ENCODE measurements at places on chromosomes 1 and 21. TPM values are rescaled to one million over a fixed set of nuclear protein-coding genes. Genes with fewer than 3 reads are reported as not detected.
A peak's percentile ranks its signal among the peaks of the same experiment; 100 is the strongest.

RNF223 gene
- not detected for total RNA-seq

NCSTN gene
- 53.5 TPM for total RNA-seq

UTS2 gene
- 0.19 TPM for total RNA-seq

DNA sequence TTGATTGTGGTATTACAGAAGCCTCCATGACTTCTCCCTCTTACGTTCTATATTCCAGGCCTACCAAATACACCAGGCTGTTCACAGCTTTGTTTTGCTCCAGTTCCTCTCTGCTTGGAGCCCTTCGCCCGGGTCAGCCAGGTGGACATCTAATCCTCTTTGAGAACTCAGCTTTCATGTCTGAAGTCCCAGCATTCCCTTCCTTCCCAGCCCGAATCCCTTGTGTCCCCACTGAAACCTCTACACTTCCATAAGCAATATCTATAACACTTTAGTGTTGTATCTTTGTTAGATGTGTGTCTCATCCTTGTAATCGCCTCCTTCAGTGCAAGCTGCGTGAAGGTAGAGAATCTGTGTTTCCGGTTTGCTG is 1.9 kb downstream of the RNF11 start:
- peaks cover 38% of the 10 kb centered on the region for H3K4me1 ChIP-seq
- H3K27me3 ChIP-seq: no peaks in the 10 kb centered on the region
- peaks cover 5% of the 10 kb centered on the region for H3K36me3 ChIP-seq
- H3K27ac ChIP-seq: no peak overlapping the region

DNA sequence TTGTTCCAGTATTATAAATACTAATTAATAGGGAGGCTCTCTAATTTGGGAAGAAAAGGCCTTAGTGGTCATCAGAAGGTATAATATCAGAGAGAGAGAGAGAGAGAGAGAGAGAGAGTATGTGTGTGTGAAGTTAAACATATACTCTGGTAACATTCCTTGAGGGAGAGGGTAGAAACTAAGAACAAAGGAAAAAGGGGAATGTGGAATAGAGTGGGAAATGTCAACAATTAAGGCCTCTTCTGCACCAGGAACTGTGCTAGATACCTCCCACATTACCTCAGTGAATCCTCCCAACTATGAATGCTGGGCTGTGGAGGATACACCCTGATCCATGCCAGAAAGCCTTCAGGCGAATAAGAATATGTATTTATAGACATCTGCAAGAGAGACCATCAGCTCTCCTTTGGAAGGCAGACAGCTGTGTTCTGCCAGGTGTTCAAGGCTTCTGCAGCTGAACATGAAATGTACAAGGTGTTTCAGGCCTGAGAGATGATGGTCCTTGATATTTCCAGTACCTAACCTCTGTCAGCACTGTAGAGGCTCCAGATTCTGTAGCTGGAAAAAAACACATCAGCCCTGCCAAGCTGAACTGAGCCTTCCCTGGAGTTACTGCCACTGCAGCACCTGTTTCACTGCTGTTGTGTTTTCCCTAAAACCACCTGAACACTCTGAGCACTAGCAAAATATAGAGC is 29.1 kb downstream of the TBX15 start:
- peaks cover 20% of the 10 kb centered on the region for H3K27me3 ChIP-seq
- no peaks in the 10 kb centered on the region for H3K4me1 ChIP-seq
- no peak overlapping the region for H3K4me3 ChIP-seq
- no peaks in the 10 kb centered on the region for H3K36me3 ChIP-seq
- no peak overlapping the region for H3K27ac ChIP-seq

DENND2C gene
- 0.91 TPM for total RNA-seq

GRCh38 chr1:78619032-78619431 is 1.2 kb upstream of the IFI44L start:
- peaks cover 17% of the 10 kb centered on the region for H3K36me3 ChIP-seq
- no peaks in the 10 kb centered on the region for H3K27me3 ChIP-seq
- H3K4me1 ChIP-seq: peaks cover 48% of the 10 kb centered on the region
- no peak for DNase-seq
- no peak overlapping the region for H3K4me3 ChIP-seq

KRTAP21-2 gene
- total RNA-seq: not detected

TRAF5 gene
- 24.4 TPM for total RNA-seq

GRCh38 chr1:68745011-68745410 is 248.1 kb upstream of the DEPDC1 start:
- no peak overlapping the region for H3K27ac ChIP-seq
- no peak overlapping the region for H3K4me3 ChIP-seq
- DNase-seq: no peak
- H3K27me3 ChIP-seq: no peaks in the 10 kb centered on the region

GJA8 gene
- not detected for total RNA-seq

DNA sequence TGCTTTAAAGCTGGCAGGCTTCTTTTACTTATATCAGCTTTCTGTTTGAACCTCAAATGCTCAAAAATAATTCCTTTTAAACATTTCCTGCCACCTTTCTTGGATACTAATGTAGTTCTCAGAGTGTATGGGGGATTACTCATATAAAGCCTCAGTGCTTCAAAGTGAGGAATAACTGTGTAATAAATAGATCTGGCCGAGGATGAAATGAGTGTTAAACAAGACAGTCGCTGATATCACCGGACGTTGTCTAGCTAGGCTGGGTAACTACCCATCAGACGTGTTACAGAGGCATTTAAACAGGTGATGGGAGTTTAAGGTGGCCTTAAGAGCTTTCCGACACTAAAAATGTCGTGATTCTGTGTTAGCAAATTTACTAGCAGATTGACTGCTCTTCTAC is 53.1 kb downstream of the VANGL2 start:
- DNase-seq: no peak
- H3K27ac ChIP-seq: peak overlapping the region; percentile 82
- no peaks in the 10 kb centered on the region for H3K27me3 ChIP-seq
- H3K4me1 ChIP-seq: peaks cover 61% of the 10 kb centered on the region

BARHL2 gene
- not detected for total RNA-seq

DNA sequence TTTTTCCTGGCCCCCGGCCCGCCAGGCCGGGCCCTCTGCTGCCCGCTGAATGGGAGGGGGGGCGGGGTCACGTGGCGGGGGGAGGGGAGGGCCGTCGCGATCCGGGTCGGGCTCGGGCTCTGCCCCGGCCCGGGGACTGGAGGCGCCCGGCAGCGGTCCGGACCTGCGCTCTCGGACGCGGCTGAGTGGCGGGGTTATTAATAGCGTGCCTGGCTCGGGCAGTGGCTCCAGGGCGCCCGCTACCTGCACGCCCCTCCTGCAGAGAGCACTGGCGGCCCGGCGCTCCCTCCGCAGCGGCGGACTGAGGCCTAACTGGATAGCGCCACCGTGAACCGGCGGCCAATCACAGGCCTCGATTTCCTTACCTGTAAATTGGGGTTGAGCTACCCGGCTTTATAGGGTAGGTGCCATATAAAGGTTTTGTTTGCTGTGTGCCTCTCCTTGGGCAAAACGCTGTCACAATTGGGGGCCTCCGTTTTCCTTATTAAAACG is 28.1 kb downstream of the AHDC1 start:
- peaks cover 13% of the 10 kb centered on the region for H3K4me1 ChIP-seq
- peaks cover 7% of the 10 kb centered on the region for H3K27me3 ChIP-seq
- no peak overlapping the region for H3K4me3 ChIP-seq
- no peak overlapping the region for H3K27ac ChIP-seq
- no peaks in the 10 kb centered on the region for H3K36me3 ChIP-seq

SYCP1 gene
- total RNA-seq: not detected

SMIM11 gene
- 24.8 TPM for total RNA-seq

DNA sequence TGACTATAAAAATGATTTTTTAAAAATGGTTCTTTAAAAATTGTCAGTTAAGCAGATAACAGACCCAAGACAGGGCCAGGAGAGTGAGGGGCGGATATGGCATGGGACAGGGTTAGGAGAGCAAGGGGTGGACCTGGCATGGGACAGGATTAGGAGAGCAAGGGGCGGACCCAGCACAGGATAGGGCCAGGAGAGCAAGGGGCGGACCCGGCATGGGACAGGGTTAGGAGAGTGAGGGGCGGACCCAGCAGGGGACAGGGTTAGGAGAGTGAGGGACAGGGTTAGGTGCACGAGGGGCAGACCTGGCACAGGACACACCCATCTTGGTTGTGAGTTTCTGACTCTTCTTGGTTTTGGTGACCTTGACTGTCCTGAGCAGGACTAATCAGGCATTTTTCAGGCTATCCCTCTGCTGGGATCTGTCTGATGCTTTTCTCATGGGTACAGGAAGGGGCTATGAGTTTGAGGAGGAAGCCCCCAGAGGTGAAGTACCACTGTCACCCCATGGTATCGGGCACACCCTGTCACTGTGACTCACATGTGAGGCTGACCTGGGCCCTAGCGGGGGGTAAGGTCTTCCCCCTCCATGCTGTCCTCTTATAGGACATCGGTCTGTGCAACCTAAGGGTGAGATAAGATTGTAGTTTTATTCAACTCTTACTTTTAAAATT is 159.0 kb upstream of the COL6A1 start:
- no peak overlapping the region for H3K4me3 ChIP-seq
- H3K4me1 ChIP-seq: peaks cover 34% of the 10 kb centered on the region
- peaks cover 3% of the 10 kb centered on the region for H3K36me3 ChIP-seq
- no peak overlapping the region for H3K27ac ChIP-seq
- no peak for DNase-seq

CD34 gene
- total RNA-seq: 0.02 TPM

DNA sequence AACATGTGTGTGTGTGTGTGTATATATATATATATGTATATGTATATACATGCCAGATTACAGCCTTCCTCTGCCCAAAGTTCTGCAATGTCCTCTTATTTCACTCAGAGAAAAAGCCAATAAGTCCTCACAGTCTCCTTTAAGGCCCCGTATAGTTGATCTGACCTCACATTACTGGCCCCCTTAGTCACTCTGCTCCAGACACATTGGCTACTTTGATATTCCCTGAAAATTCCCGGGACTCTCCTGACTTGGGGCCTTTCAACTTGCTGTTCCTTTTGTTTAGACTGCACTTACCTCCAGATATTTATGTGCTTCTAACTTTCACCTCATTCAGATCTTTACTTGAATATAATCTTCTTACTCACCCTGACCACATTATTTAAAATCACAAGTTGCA is 4.2 kb upstream of the BSDC1 start:
- peaks cover 2% of the 10 kb centered on the region for H3K36me3 ChIP-seq
- no peak for DNase-seq

AADACL4 gene
- not detected for total RNA-seq

DNA sequence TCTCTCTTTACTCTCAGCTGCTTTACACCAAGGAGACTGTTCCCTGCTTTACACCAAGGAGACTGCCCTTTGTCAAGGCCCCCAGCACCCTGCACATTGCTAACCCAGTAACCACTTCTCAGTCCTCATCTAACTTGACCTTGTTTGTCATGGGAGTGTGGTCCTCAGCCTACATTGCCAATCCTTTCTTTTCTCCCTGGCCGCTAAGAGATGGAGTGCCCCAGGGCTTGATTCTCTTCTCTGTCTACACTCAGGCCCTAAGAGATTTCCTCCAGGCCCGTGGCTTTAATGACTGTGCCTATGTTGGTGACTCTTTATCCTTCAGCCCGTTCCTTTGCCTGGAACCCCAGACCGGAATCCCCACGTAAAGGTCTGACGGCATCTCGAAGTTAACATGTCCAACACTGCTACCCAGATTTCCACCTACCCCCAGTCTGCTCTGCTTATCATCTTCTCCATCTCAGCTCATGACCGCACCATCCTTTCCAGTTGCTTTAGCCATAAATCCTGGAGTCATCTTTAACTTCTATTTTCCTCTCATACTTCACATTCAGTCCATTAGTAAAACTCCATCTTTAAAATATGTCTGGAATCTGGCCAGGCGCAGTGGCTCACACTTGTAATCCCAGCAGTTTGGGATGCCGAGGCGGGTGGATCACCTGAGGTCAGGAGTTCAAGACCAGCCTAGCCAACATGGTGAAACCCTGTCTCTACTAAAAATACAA is 9.5 kb upstream of the SEMA4A start:
- H3K27ac ChIP-seq: no peak overlapping the region
- H3K27me3 ChIP-seq: no peaks in the 10 kb centered on the region
- no peak for DNase-seq
- H3K36me3 ChIP-seq: no peaks in the 10 kb centered on the region
- peaks cover 30% of the 10 kb centered on the region for H3K4me1 ChIP-seq

DNA sequence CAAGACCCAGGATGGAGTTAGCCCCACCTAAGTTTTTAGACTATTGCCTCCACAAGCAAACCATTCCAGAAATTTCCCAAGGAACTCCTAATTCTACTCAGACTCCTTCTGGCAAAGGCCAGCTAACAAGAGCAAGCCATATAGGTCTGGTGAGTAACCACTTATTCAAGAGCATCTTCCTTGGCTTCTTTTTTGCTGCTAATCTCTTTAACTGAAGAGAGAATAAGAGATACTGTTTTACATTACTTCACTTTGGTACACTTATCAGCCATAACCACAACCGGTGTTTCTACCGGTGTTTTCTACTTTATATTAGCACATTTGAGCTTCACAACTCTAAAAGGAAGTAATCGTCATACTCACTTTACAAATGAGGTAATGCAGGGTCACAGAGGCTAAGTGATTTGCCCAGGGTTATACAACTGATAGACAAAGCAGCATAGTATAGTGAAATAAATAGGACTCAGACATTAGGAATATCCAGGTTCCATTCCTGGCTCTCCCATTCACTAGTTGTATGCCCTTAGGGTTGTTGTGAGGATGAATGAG is 1.7 kb upstream of the EPS15 start:
- H3K27ac ChIP-seq: no peak overlapping the region
- H3K4me1 ChIP-seq: peaks cover 25% of the 10 kb centered on the region
- H3K4me3 ChIP-seq: no peak overlapping the region
- no peaks in the 10 kb centered on the region for H3K27me3 ChIP-seq
- H3K36me3 ChIP-seq: peaks cover 4% of the 10 kb centered on the region

GRCh38 chr1:91334856-91335255 is 69.8 kb downstream of the HFM1 start:
- no peaks in the 10 kb centered on the region for H3K36me3 ChIP-seq
- H3K27me3 ChIP-seq: peaks cover 32% of the 10 kb centered on the region
- DNase-seq: no peak
- no peak overlapping the region for H3K4me3 ChIP-seq

DNA sequence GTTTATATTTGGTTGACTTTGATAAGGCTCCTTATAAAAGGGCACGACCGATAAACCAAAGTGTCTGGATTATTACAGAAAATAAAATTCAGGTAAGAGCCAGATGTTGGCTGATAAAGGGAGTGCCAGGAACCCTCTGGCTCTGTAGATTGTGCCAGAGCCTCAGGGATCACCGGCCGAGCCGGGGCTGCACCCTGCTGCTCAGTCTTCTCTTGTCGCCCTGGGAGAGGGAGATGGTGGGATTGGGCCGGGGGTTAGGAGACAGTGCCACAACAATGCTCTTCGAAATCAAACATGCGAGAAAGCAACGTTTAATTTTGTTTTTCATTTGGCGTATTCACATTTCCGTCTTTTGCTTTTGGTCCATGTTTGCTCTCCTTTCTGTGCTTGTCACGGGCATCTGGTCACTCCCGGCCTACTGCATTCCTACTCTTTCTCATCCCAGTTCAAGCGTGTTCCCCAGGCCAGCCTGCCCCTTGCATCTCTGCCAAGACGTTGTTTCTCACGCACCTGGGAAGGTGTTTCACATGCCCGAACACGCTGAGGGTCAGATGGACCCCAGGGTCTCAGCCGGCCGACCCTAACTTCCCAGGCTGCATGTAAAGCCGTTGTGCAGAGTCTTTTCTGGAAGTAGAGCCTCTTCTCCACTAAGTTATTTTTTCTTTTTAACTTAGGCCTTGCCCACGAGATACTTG is 18.8 kb upstream of the C2CD2 start:
- DNase-seq: no peak
- no peaks in the 10 kb centered on the region for H3K27me3 ChIP-seq
- H3K4me1 ChIP-seq: peaks cover 9% of the 10 kb centered on the region
- no peak overlapping the region for H3K27ac ChIP-seq

- peaks cover 7% of the 10 kb centered on the region for H3K27me3 ChIP-seq
- peaks cover 10% of the 10 kb centered on the region for H3K4me1 ChIP-seq
- no peak for DNase-seq
- no peak overlapping the region for H3K27ac ChIP-seq
- no peaks in the 10 kb centered on the region for H3K36me3 ChIP-seq
- H3K4me3 ChIP-seq: peak overlapping the region; percentile 66
Measured at GRCh38 chr1:204376919-204377799, 17.4 kb upstream of the PLEKHA6 start.
